ENCODE measurements at places on chromosomes 12 and 14.
A peak's percentile ranks its signal among the peaks of the same experiment; 100 is the strongest.

GRCh38 chr12:131222329-131223139 lies 268.8 kb downstream of the ADGRD1 start:
- DNase-seq = no peak

DNA sequence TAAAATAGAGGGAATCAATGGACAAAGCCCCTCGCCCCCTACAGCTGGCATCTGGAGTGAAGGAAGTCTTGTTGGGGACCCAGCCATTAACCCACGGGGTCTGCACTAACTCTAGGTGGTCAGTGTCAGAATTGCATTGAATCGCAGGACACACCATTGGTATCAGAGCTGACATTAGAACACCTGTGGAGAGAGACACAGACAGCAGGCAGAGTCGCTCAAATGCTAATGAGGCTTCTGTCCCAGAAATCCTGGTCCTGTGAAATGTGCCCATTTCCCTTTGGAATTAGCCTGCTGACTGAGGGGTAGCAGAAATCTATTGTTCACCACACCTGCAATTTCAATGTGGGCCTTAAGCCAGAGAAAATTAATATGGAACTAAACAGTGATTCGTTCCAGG lies 33.0 kb downstream of the TMEM132D start:
- DNase-seq = no peak

DNA sequence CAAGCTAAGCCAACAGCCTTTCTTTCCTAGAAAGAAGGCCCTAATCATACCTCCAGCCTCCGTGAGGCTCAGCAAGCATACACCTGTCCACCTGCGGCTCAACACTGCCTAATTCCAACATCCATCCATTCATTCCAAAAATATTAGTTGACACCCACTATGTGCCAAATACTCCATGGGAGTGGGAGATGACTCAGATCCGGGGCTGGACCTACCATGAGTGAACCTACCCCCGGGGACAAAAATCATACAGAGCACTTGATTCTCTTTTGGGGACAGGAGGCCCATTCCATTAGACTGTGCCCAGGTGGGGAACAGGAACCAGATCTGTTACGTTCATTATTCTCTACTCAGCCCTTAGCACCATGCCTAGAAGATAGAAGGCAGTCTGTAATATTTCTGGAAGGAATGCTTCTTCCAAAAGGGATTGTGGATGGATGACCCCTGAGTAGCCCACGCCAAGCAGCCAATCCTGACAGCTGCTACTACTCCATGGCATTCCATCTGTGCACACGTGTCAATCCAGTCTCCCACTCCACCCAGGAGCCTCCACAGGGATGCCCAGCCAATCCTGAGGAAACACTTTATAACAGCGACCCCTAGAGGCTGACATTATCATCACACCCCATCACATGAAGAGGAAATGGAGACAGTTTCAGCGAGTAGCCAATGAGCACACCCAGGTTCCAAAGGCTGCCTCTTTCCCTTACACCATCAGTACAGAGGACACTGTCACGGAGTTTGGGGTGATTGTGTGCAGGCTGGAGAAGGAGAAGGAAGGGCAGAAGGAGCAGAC lies 170.7 kb downstream of the ESRRB start:
- peak; percentile 7 for DNase-seq

GRCh38 chr12:3712209-3712992 lies 40.5 kb downstream of the CRACR2A start:
- no peak for DNase-seq
